ENCODE measurements at places on chromosomes 2 and 18.

DNA sequence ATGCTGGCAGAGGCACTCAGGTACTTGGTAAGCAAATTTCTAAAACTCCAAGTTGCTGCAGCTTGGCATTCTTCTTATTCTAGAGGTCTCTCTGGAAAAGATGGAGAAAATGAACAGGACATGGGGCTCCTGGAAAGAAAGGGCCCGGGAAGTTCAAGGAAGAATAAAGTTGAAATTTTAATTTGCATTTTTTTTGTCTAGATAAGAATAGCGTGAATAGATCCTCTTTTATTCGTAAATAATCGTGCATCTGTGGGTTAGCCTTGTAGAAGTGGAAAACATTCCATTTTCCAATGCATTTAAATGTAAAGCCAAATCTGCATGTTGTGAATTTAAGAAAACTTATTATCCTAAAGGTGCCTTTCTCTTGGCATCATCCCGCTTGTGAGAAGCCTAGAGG lies 61.0 kb downstream of the TNFRSF11A start:
- DNase-seq, result no peak

DNA sequence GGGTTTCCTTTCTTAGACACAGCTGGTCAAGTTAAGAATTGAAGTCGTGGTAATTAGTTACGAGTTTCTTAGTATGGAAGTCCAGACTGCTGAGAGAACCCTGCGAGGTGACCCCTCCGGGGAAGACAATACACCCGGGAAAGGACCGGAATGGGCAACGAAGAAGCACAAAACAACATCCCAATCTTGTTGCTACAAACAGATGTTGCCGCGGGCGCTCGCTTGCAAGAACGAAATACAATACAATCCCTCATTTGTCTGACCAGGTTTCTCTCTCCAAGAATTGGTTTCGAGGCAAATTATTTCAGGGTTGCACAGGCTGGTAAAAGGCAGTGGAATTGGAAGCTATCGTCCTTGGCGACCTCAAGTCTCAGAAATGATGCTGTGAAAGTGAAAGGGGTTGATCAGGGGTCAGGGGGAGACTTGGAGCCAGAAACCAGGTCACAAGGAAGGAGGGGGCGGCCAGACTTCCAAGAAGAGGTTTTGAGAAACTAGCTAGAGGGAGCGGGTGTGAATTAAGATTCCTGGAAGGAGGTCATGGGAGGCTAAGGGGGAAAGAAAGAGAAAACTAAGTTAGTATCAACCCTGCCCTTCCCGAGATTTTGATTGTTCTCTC lies 401.9 kb downstream of the HRH4 start:
- DNase-seq, result no peak

GRCh38 chr2:20994130-20994529 lies 49.7 kb downstream of the APOB start:
- no peak for DNase-seq

DNA sequence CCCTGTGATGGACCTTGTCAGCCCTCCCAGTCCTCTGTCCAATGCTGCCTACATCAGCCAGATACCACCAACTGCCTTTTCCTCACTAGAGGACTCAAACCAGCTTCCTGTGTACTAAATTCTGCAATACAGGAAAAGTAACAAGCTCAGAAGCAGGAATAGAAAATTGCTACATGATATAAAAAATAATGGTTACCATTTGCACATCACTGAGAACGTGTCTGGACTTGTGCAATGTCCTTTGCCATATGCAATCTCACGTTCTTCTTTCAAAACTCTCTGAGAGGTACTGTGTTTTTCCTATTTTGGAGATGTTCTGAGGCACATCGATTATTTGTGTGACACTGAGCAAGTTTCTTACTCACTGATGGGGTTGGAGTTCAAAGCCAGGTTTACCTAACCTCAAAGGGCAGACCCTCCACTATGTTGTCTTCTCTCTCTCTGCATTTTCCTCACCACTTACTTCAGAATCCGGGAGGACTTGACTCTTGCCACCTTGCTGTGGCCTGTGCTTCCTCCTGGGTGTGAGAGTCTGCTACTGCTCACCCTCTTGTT lies 12.1 kb downstream of the UPP2 start:
- no peak for DNase-seq

DNA sequence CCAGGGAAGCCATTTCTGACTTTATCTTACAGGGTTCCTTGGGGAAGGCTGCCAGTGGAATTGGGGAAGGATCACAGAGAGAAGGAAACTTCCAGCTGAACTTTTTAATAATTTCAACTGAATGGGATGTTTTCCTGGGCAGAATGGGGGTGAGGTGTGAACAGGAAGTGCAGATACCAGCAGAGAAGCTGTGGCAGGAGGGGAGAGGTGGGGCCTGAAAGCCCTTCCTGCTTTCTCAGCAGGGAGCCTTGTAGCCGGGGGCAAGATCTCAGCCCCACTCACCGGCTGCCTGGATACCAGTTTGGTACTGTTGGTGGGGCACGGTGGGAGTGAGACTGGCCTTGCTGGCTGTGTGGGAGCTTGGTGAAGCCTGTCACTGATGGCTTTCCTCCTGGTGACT lies 170.5 kb downstream of the ZBTB7C start:
- no peak for DNase-seq

DNA sequence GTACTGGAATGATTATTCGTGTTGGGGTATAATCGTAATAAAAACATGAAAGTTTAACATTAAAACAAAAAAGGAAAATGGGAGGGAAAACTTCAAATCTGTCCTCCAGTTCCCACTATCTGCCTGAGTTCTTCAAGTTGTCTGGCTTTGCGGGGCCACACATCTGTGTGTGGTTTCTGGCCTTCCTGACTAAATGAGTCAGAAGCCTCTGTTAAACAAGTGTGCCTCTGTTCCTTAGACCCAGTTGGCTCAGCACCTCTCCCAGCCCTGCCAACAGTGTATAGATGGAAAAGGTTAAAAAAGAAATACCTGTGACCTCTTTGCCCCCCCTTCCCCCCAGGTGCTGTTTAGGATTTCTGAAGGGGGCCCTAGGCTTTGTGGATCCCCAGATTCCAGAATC lies 30.2 kb downstream of the XDH start:
- peak; percentile 91 for DNase-seq

DNA sequence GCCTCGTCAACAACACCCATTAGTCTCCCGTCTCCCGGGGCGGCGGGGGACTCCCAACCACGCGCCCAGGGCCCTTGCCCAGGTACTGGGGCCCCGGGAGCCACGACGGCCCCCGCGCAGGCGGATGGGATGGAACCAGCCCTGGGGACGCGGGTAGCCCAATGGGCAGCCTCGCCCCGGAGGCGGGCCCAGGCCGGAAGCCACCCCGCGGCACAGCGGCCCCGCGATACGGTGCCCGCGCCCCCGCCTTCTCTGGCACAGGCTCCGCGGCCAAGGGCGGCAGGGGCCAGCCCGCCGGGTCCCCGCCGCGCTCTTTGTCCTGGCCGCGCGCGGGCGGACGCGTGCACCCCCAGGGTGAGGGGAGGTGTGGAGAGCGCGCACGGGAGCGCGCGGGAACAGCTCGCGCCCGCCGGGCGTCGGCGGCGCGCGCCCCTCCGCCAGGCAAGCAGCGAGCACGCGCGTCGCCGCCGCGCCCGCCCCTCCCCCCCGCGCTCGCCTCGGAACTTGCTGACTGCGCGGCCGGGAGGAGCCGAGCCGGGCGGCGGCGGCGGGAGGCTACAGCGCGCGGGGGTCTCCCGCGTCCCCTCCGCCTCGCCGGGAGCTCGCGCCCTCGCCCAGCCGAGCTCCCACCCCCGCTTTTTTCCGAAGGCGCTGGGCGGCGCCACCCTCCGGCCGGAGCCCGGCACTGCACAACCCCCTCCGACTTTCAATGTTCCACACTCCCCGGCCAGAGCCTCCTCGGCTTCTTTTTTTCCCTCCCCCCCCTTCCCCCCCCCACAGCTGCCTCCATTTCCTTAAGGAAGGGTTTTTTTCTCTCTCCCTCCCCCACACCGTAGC lies at the start of gene UBE2E3:
Gene UBE2E3 (plus strand): TSS at position 500 of the 837 bp plus-strand sequence. CDS start 1,438 bp downstream, outside the sequence.
- DNase-seq, result peak; percentile 79

- no peak for DNase-seq
These were observed 109.2 kb upstream of the FZD7 start for GRCh38 chr2:201924453-201924852.

GRCh38 chr18:79275992-79276391 lies 119.7 kb upstream of the NFATC1 start:
- DNase-seq, result peak; percentile 27

- DNase-seq, result no peak
These were observed 20.8 kb upstream of the MTA3 start for GRCh38 chr2:42547446-42548295.

Measured in fibroblast of upper back skin (primary cell).